Left ventricle myocardium inferior (tissue), 1 donor: ENCODE measurements at places on chromosomes 12 and 14. TPM values are rescaled to one million over a fixed set of nuclear protein-coding genes. Genes with fewer than 3 reads are reported as not detected.
A peak's percentile ranks its signal among the peaks of the same experiment; 100 is the strongest.

- H3K36me3 ChIP-seq, result no peaks in the 10 kb centered on the region
- H3K4me3 ChIP-seq, result peak overlapping the region; percentile 72
- peak overlapping the region; percentile 48 for H3K27ac ChIP-seq
- peaks cover 19% of the 10 kb centered on the region for H3K27me3 ChIP-seq
- DNase-seq, result peak; percentile 71
- H3K4me1 ChIP-seq, result peaks cover 20% of the 10 kb centered on the region
Observed at GRCh38 chr14:22886500-22887259, 3.7 kb downstream of the REM2 start.

The SMCO3 gene
- total RNA-seq, result 0.14 TPM

GRCh38 chr12:13282861-13283260, 86.3 kb downstream of the EMP1 start:
- peaks cover 8% of the 10 kb centered on the region for H3K4me1 ChIP-seq
- H3K4me3 ChIP-seq, result no peak overlapping the region
- DNase-seq, result no peak
- no peaks in the 10 kb centered on the region for H3K36me3 ChIP-seq
- H3K27me3 ChIP-seq, result peaks cover 58% of the 10 kb centered on the region
- H3K27ac ChIP-seq, result no peak overlapping the region

GRCh38 chr12:31783556-31783955, 54.7 kb upstream of the AMN1 start:
- no peak for DNase-seq
- H3K27me3 ChIP-seq, result no peaks in the 10 kb centered on the region
- no peak overlapping the region for H3K27ac ChIP-seq
- no peak overlapping the region for H3K4me3 ChIP-seq
- peaks cover 4% of the 10 kb centered on the region for H3K4me1 ChIP-seq

DNA sequence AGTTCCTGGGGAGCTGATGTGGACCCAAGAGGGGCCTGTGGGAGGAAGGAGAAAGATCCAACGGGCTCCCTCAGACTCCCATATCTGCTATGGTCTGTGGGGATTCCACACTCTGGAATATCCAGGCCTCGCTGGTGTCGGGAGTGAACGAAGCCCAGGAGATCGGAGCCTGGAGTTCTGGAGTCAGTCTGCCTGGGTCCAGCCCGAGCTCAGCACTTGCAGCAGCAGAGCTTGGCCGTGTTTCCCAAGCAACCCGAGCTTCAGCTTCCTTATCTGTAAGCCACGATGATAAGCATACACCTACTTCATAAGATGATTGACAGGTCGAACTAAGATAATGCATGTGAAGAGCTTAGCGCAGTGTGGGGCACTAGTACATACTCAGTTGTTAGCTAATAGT, 10.1 kb downstream of the LTBP2 start:
- H3K4me1 ChIP-seq, result peaks cover 47% of the 10 kb centered on the region
- no peaks in the 10 kb centered on the region for H3K27me3 ChIP-seq
- no peak overlapping the region for H3K27ac ChIP-seq
- no peak overlapping the region for H3K4me3 ChIP-seq
- DNase-seq, result no peak
- no peaks in the 10 kb centered on the region for H3K36me3 ChIP-seq

The TMEM132D gene
- not detected for total RNA-seq
